ENCODE measurements at places on chromosomes 12 and 14. TPM values are rescaled to one million over a fixed set of nuclear protein-coding genes. Genes with fewer than 3 reads are reported as not detected.

CLEC6A gene
- not detected for total RNA-seq

DNA sequence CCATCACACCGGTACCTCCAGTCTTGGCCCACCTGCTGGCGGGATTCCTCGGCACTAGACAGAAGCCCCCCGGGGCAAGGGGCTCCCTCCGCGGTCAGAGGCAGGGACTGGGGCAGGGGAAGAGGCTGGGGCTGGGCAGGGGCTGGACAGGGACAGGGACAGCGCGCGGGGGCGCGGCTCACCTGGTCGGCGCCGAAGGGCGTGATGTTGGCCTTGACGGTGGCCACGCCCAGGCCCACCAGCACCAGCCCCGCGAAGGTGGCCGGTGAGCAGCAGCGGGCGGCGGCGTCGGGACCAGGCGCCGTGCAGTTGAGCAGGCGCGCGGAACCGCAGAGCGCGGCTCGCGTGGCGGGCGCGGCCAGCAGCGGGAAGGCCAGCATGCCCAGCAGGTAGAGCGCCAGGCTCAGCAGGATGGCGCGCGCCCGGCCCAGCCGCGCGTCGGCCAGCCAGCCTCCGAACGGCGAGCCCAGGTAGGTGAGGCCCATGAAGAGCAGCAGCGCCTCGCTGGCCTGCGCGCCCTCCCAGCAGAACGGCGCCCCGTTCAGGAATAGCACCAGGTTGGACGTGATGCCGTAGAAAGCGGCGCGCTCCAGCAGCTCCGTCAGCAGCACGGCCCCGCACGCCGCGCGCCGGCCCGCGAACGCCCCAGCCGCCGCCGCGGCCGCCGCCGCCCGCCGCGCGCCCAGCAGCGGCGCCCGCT is 392 bp downstream of the SLC15A4 start:
- peak; percentile 44 for ATAC-seq

DRAM1 gene
- total RNA-seq = 6.0 TPM

DNA sequence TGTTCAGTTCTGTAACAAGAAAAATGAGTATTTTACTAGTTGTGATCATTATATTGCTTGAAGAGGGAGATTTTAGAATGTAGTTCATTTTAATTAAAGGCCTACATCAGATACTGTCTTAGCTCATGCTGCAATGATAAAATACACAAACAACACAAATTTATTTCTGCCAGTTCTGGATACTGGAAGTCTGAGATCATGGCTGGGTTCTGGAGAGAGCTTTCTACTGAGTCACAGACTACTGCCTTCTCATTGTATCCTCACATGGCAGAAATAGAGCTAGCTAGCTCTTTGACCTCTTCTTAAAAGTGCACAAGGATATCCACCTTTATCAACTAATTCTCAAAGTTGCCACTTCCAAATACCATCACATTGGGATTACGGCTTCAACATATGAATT is 53.8 kb downstream of the MIS18BP1 start:
- no peak for ATAC-seq

DNA sequence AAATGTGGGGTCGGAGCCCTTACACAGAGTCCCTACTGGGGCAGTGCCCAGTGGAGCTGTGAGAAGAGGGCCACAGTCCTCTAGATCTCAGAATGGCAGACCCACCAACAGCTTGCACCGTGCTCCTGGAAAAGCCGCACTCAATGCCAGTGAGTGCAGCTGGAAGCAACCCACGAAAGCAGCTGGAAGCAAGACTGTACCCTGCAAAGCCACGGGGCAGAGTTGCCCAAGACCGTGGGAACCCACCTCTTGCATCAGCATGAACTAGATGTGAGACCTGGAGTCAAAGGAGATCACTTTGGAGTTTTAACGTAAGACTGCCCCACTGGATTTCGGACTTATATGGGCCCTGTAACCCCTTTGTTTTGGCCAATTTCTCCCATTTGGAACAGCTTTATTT is 12.3 kb downstream of the GTF2A1 start:
- no peak for ATAC-seq

CATSPERB gene
- total RNA-seq = 2.5 TPM

STYK1 gene
- total RNA-seq = not detected
